ENCODE measurements at places on chromosomes 11 and 22.
A peak's percentile ranks its signal among the peaks of the same experiment; 100 is the strongest.

GRCh38 chr11:5174934-5175333, 20.4 kb upstream of the OR52A1 start:
- DNase-seq, result no peak

DNA sequence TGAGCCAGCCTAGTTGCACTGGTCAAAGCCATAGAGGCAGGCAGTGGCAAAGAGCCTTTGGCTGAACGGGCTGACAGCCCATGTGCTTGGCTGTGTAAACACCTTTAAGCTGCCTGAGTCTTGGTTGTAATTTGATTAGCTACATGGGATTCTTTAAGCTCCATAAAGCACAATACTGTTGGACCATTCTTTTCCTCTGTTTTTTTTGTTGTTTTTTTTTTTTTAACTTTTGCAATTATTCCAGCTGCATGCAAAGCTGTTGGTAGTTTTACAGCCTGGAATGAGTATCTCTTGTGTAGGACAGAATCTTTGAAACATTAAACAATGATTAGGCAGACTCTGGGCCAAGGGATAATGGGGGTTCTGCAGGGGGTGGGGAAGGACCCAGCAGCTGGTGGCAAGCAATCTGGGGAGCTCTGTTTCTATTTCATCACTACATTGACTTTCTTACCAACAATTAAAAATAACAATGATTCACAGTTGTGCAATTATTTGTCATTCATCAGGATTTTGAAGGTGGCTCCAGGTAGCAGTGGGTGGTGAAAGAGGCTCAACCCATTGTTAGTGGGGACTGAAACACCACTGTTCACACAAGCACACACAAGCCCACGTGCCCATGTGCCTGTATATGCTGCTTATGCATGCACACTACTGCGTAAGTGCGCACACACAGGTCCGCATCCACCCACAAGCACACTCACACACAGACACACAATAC, 69.5 kb upstream of the CSNK2A3 start:
- DNase-seq, result no peak

GRCh38 chr22:23218867-23219251, 38.5 kb downstream of the BCR start:
- peak; percentile 37 for DNase-seq

- DNase-seq, result no peak
These were observed 776 bp downstream of the NLRX1 start for GRCh38 chr11:119169282-119169719.

DNA sequence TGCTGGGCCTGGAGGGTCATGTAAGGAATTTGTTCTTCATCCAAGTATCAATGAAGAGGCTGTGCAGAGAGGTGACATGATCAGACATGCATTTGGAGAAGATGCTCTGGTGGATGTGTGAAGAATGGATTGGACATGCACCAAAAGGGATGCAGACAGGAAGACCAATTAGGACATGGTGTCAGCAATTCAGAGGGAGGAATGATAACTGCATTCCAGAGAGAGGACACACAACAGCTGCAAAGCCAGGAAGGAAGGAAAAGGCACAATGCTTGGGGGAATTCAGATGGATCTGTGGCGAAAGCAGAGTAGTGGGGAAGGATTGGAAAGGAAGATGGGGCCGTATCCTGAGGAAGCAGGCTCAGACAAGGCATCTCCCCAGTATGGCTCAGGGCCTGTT, 5.2 kb upstream of the ARRB1 start:
- no peak for DNase-seq

DNA sequence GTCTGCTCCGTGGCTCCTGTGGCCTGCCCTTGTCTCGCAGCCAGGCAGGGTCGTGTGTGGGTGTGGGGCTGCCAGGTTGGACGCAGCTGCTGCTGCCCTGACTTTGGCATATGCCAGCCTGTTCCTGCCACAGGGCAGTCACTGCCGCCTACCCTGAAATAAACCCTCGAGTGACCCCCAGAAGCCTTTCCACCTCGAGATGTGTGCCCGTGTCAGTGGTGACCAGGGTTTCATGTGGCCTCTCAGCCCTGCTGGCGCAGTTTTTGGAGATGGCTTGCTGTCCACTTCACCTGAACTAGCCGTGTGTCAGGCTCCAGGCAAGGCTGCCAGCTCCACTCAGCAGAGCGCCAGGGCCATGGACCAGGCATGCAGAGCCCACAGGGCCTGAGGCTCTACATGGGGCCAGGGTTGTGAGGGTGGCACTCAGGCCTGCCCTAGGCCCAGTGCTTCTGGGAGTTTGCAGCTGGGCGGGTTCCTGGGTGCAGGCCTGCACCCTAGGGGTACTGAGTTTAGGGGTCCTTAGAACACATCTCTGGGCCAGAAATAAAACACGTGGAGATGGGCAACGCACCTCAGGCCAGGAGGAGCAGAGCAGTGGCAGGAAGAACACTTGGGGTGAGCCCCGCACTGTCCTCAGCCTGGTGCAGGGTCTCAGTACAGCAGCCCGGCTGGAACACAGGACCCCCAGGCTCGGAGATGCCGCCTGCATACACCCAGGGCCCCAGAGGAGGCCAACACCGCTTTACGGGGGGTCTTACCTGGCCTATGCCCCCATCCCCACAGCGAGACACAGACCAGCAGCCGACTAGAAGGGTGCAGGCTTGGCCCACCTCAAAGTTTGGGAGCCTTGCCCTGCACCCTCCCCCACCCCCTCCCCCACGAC, 8.8 kb upstream of the PANX2 start:
- no peak for DNase-seq

DNA sequence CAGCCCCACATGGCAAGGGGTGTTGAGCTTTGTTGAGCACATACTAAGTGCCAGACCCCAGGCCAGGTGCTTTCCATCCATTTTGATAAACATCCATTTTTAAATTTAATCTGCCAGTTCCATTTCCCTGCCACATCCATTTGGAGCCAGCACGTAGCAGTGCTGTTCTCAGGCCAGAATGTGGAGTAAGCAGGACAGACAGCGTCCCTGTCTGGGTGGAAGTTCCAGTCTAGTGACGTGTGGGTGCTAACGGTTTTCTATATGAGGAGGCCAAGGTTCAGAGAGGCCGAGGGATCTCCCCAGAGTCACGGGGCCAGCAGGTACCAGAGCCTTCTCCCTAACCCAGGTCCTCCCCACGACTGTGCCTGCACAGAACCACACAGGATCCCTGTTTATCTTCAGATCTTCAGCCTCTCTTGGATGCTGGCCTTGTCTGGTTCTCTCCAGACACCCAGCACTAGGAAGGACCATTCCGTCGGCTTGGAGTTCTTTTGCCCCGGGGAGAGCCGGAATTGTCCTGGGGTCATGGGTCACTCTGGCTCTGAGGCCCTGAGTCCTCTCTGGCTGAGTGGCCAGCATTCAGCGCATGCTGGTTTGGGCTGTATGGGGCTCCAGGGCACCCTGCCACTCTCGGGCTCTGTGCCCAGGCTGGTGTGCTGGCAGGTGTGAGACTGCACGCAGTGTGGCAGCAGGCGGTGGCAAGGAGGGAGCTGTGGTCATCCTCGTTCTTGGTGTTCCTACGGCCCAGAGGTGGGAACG, 63.6 kb upstream of the PPARA start:
- no peak for DNase-seq

GRCh38 chr11:65166893-65167292, 3.1 kb upstream of the SPDYC start:
- no peak for DNase-seq

DNA sequence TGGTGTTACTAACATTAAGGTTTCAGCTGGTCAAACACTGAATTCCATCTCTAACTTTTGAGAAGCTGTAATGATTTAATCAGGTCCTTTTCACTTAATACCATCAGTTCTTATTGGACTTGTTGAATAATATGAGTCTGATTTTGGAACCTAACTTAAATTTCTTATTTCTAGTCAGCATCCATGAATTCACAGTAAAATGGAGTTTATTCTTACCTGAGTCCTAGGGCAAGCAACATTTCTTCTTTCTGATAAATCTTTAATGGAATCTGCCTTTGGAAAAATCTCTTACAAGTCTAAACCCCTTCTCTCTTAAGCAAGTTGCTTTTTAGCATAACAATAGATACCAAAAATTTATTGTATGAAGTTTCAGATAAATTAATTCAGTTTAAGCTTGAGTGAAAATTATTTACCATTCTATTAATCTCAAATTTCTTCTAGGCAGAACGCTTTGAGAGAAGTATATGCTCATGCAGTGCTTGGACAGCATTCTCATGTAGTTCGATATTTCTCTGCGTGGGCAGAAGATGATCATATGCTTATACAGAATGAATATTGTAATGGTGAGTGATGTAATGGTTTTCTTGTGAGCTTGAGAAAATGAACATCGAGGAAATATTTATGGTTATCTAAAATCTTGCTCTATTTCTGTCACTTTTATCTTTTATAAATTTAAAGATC, 3.4 kb downstream of the WEE1 start:
- DNase-seq, result no peak

- peak; percentile 53 for DNase-seq
These were observed 2.2 kb downstream of the BCR start for GRCh38 chr22:23182309-23183060.

- no peak for DNase-seq
These were observed 39.3 kb upstream of the NNMT start for GRCh38 chr11:114256967-114257286.

- no peak for DNase-seq
These were observed 5.5 kb downstream of the ZC3H12C start for GRCh38 chr11:110098645-110099044.

DNA sequence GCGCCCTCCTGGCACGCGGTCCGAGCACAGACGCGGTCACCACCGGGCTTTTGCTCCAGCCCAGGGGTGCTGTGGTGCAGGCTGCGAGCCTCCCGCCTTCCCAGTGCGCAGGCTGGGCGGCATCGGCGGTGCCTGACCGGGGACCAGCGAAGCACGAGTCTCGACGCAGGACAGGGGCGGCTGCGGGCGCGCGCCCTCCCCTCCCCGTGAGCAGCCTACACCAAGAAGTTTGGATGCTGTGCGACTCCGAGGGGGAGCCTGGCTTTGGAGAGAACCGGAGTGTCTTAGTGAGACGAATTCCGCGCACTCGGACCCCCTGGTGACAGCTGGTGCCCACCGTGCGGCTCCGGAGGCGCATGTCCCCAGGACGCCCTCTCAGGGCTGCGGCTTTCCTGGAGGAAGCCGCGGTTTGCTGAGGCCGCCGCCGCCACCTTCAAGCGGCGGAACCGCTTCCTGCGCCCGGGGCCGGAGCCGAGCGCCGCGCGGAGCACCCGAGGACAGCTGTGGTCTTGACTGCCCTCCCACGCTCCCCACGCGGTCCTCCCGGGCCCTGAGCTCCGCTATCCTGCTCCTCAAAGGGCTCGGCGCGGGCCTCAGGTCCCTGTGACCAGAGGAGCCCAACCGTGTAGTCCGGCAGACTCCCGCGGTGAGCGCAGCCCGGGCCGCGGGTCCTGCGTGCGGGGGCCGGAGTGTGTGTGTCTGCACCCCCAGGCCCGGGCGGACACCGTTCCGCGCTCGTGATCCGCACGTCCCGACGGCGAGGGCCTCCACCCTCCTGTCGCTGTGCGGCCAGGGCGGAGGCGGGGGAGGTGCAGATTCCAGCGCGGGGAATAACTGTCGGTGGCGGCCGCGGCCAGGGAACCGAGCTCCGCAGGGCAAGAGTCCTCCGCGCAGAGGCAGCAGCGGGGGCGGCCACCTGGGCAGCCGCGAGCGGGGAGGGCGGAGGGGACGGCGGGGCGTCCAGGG, 1.7 kb downstream of the FGF3 start:
- no peak for DNase-seq

- DNase-seq, result no peak
These were observed 400.7 kb downstream of the TMEM135 start for GRCh38 chr11:87438416-87438815.

DNA sequence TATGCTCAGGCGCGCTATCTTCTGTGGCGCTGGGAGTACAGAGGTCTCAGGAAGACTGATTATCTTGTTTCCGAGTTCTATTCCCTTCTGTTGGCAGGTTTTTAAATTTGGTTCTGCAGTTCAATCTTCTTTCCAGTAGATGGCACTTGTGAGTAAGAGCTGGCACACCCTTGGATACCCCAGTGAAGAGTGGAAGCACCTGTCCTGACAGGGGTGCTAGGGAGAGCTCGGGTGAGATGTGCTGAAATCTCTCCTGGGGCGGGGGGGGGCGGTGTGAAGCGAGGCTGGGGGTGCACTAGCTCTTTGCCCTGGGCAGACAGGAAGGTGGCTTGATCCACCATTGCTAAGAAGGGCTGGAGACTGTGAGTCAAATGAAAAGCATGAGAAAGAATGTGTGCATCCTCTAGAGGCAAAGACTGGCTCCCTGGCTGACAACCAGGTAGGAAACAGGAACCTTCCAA, 679.9 kb upstream of the CCDC179 start:
- DNase-seq, result no peak

DNA sequence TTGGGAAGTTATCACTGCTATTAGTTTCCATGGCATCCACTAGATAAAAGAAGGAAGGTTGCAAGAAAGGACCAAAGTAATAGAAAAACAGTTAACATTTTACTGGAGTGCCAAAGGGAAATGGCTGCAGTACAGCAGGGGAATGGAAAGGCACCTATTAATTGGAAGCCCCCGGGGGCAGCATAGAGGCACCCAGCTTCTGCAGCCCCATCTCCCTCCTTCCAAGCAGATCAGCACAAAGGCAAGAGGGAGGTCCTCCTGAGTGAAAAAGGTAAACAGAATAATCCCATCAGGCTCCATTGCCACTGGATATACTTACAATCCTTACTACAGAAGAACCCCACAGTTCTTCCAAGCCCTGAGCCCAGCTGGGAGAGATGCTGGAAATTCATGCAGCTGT, 887.1 kb downstream of the DLG2 start:
- DNase-seq, result no peak

DNA sequence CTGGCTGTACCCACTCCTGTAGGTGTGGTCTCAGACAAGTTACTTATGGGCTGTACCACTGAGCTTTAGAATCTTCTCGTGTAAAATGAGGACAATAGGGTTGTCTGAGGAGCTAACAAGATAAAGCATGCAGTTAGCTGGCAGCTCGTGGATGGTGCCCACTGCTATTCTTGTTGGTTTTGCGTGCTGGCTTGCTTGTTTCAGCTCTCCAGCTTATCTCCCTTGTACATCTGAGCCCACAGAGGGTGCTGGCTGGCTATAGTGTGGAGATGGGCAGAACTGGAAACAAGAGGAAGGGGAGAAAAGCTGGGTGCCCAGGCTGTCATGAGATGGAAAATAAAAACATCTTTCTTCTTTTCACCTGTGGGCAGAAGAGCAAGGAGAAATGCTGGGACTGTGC, 46.5 kb upstream of the GALNT18 start:
- no peak for DNase-seq

GRCh38 chr11:81112718-81113117, 1620.9 kb downstream of the FAM181B start:
- DNase-seq, result no peak

All from CD4-positive, alpha-beta T cell treated with Interleukin-17A for 4 hours (primary cell).